HCT116 (cell line): ENCODE measurements at places on chromosomes 16 and 17.

- peak; percentile 86 for DNase-seq
Measured at GRCh38 chr17:1590029-1590746, 27.6 kb upstream of the PITPNA start.

- DNase-seq: no peak
Measured at GRCh38 chr17:78723001-78723796, 58.9 kb downstream of the CYTH1 start.

GRCh38 chr17:77349976-77350830 lies 209.4 kb downstream of the SEC14L1 start:
- no peak for DNase-seq

DNA sequence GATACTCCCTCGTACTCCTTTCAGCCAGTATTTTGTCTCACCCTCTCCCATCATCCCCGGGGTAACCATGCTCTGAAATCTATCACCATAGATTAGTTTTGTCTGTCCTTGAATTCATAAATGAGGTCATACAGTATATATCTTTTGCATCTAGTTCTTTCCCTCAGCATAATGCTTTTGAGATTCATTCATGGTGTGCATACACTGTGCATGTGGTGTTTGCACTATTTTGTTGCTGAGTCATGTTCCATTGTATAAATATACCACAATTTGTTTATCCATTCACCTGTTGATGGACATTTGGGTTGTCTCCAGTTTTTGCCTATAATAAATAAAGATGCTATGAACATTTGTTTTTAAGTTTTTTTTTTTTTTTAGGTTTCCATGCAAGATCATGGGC lies 34.2 kb upstream of the NLRP1 start:
- no peak for DNase-seq

GRCh38 chr16:83771306-83771942 lies 36.4 kb upstream of the HSBP1 start:
- no peak for DNase-seq

DNA sequence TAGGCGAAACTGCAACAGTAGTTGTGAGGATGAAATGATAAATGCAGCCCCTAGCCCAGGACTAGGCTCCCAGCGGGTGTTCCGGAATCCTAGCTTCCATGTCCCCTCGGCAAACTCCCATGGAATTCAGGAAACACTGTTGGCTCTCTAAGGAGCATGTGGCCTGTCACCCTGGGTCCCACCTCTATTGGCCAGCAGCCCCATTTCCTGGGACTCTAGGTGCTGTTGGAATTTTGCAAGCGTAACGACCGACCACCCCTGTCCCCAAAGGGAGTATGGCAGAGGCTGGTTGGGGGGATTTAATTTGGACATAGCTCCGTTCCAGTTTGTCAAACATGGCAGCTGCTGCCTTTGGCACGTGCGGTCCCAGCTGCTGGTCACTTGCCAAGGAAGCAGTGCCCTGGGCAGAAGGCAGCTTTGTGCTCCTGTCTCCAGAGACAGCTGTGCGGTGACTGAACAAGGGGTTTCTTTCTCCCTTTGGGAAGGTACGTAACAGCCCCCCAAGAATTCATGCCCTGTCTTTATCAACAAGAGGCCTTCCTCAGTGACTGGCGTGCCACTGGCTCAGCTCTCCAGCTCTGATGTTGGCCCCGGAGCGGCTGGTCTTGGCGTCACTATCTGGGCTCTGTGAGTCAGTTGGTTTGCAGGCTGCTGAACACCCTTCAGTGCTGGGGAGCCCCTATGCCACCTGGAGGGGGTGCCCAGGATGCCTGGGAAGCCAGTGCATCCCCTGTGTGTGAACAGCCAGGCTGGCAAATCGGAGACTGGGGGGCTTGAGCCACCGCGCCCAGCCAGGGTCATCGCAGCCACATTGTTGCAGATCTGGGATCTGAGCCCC lies 235.2 kb upstream of the TNRC6C start:
- DNase-seq: no peak
